ENCODE measurements at places on chromosomes 7 and 10.
A peak's percentile ranks its signal among the peaks of the same experiment; 100 is the strongest.

- DNase-seq = no peak
Measured at GRCh38 chr7:157462419-157462771, 125.6 kb downstream of the DNAJB6 start.

GRCh38 chr10:101066896-101067355, 5.1 kb downstream of the KAZALD1 start:
- no peak for DNase-seq

DNA sequence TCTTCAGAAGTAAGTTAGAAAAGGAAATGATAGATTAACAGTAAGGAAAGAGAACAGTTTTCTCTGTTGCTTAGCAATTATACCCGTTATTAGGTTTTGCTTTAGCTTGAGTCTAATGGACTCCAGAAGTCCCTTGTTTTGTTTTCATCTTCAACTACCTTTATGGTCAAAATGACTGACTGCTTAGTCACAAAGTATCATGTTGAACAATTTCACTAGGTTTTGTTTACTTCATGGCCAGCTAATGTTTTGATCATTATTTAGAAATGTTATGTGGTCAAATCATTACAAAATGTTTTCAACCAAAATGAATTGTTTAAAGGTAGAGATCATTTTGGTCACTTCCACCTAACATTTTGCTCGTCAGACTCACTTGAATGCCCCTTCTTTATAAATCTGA, 1.9 kb downstream of the UBN2 start:
- no peak for DNase-seq

GRCh38 chr10:132670546-132671227, 115.3 kb downstream of the NKX6-2 start:
- no peak for DNase-seq

DNA sequence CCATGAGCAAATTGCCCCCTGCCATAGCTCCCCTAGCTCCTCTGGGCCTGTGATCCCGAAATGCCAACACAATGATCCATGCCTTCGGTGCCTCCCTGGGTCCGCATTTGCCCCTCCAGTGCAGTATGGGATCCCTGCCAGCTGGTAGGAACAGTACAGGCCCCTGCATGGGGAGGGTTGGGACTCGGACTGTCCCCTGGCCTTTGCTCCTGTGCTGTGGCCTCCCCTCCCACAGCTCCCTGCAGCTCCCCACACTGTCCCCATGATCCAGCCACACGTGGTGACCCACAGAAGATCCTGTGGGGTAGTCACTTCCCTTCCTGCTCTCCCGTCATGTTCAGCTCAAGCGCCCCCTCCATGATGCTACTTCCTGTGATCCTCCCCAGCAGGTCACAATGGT, 140.3 kb downstream of the MAPK8 start:
- no peak for DNase-seq

DNA sequence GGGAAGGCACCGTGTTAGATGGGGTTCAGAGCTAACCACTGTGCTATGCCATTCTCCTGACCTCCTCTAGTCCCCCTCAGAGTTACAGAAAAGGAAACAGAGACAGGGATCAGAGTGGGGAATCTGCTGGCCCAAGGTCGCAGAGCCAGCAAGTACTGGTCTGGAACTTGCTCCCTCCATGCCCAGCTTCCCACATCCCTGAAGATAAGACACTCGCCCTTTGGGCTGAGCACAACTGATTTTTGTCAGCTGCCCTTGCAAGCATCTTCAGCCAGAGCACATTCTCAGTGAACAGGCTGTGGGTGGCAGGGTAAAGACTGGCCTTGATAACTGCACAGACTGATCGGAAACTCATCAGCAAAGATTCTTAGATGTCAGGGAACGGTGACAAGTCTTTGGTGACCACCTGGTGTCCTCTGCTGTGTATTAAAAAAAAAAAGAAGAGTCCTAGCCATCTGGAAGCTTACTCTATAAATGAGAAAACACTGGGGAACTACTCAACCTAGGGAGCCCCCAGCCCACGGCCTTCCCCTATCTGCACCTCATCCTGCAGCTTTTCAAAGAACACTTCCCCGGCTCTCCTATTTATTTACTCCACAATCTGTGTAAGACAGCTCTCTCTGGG, 1.3 kb upstream of the SORBS1 start:
- DNase-seq = no peak

DNA sequence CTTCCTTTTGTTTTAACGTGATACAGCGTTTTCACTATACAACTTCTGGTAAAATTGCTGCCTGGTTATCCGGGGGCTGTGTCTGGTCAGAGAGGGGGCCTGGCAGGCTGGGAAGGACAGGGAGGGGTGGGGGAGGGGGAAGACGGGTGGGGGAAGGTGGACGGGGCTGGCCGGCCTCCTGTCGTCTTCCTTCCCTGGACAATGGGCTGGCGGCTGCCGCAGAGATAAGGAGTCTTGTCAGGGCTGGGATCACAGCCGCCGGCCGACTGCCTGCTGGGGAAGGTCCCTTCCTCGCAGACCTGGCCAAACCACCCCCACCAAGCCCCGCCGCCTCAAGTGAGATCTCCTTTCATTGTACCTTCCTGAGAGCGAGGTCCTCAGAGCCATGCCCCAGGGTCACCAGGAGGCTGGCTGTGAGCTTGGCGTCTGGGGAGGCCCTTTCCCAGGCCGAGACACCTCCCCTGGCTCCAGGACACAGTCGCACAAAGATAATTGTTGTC, 151.2 kb upstream of the TNRC18 start:
- DNase-seq = no peak

GRCh38 chr7:1041551-1042491, 2.5 kb upstream of the GPR146 start:
- DNase-seq = no peak

GRCh38 chr7:43729924-43730248, 563 bp upstream of the COA1 start:
- DNase-seq = no peak

GRCh38 chr10:43225004-43225786, 41.7 kb downstream of the RASGEF1A start:
- no peak for DNase-seq

DNA sequence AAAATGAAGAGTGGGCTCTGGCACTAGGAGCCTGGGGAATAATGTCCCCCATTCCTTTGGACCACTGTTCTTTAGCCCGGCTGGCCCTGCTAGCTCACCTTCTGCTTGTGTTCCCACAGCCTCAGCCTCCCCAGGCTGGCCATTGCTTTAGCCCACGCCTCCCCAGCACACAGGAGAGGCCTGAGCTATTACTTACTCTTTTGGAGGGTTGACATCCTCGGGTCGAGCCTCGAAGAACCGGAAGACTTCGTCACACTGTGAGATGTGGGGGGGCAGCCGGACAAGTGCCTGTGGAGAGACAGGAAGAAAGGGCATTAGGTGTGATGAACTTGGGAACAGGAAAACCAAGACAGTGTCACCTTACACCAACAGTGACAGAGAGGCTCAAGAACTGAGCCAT, 131.3 kb downstream of the SH3PXD2A start:
- DNase-seq = no peak

DNA sequence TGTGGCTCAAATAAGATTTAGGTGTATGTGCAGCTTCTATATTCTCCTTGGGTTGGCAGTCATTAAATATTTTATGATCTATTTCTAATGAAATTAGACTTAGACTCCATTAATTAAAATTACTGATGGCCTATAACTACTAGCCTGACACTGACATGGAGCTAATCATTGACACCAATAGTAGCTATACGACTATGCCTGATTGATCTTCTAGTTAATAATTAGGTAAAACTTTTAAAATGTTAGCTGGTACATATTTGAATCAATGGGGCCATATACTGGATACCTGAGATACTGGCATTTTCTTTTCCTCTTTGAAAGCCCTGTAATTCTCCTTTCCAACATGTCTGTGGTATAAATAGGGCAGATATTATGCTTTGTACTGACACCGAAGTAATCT, 14.4 kb downstream of the WEE2 start:
- DNase-seq = no peak

DNA sequence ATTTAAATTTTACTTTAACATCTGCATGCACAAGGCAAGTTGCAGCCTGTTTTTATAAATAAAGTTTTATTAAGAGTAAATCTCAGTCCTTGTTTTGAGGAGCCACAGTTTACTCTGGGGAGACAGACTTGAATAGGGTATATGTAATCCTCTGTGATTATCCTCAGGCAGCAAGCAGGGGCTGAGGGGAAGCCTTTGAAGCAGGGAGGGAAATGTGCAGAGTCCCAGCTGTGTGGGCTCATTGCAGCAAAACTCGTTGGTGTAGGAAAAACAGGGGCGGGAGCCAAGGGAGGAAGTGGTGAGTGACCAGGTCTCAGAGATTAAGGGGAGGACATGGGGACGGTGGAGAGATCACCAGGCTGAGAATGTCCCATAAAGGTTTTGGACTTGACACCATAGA, 34.3 kb upstream of the SMC3 start:
- no peak for DNase-seq

- DNase-seq = no peak
Measured at GRCh38 chr10:1600861-1601260, 136.5 kb downstream of the ADARB2 start.

GRCh38 chr10:28833313-28833712, 156.0 kb downstream of the BAMBI start:
- DNase-seq = no peak

DNA sequence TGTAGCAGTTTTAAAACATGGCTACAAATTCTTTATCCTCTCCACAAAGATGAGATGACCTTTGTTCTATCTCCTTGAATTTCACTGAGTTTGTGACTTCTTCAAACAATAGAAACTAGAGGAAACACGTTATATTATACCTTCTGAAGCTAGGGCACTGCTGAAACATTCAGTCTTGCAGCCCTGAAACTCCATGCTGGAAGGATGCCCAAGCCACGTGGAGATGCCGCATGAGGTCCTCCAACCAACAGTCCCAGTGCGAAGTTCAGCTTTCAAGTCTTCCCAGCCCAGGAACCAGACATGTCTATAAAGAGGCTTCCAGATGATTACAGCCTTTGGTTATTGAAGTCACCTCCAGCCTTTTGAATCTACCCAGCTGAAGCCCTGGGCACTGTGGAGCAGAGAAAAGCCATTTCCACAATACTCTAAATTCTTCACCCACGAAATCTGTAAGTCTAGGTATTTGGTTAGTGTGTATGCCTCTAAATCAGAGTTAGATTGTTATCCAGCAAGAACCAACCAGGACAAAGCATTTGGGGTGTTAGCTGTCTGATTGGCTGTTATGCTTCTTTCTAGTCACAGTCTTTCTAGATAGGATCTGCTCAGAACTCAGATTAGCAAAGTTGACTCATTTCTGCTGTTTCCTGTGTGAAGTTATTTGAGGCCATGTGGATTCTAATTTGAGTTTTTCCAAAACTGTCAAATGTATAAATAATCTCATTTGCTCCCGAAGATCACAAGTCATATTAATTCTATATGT, 186.5 kb upstream of the TMEM72 start:
- no peak for DNase-seq

- no peak for DNase-seq
Measured at GRCh38 chr7:156128496-156128895, 316.2 kb upstream of the SHH start.

DNA sequence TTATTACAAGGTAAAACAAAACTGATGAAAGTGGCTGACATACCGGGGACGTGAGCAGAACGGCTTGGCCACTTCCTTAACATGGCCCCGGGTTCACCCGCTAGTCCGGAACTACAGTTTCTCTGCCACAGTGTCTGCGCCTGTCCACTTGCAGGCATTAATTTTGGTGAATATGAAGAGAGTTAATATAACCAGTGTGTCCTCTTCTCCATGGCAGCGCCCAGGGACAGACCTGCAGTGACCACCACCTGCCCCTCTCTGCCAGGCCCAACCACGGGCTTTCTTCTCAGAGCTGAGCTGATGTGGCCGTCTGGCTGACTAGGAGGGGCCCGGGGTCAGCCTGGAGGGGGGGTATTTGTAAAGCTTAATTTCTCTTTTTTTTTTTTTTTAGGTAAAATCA, 1.1 kb upstream of the NDUFB2 start:
- DNase-seq = no peak

- no peak for DNase-seq
Measured at GRCh38 chr7:32379510-32380112, 110.6 kb downstream of the LSM5 start.

- DNase-seq = no peak
Measured at GRCh38 chr10:14918964-14919363, 34.9 kb downstream of the DCLRE1C start.

DNA sequence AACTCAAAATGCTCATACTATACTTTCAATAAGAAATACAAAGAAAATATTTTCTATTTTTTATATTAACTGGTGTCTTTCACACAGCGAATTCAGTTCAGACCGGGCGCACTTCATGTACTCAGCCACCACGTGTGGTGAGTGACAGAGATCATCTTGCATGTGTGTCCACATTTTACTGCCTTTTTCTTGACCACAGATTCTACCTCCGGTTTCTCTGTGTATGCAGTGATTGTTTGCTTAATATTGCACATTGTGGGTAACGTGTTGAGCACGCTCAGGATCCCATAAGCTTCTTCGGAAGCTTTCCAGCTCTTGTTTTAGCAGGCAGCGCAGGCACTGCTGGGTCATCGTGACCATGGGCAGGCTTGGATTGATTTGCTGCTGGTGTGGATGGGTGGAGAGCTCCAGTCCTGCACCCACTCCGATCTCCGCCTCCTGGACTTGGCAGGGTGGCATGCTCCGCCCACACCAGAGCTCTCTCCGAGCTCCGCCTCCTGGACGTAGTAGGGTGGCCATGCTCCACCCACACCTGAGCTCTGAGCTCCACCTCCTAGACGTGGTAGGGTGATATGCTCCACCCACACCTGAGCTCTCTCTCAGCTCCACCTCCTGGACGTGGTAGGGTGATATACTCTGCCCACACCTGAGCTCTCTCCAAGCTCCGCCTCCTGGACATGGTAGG, 253.3 kb downstream of the DIP2C start:
- DNase-seq = no peak

GRCh38 chr7:1926908-1927306, 256.8 kb downstream of the ELFN1 start:
- no peak for DNase-seq

- DNase-seq = peak; percentile 60
Measured at GRCh38 chr7:15685358-15686294, 857 bp downstream of the MEOX2 start.

GRCh38 chr10:62019685-62020359, 118.3 kb downstream of the ARID5B start:
- no peak for DNase-seq

DNA sequence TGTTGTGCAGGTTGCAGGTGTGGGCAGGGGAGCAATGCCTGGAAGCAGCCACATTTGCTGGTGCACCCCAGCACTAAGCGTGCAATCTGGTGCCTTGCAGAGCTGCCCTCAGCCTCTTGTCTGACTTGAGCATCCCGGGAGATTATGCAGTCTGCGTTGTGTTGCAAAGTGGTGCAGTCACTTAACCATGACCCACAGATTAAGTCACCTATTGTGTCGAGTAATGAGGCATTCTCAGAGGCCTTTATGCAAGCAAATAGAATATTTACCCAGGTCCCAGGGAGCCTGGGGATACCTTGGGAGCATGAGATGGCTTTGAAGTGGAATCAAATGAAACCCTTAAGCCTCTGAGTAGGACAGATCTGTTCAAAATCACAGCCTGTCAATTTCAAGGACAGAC, 529.0 kb downstream of the TYW1 start:
- DNase-seq = no peak

- DNase-seq = no peak
Measured at GRCh38 chr10:78900715-78901430, 167.9 kb upstream of the ZMIZ1 start.
